ENCODE measurements at places on chromosomes 2 and 18.

GRCh38 chr18:43648002-43648401 is 370.7 kb upstream of the SYT4 start:
- no peak for DNase-seq

DNA sequence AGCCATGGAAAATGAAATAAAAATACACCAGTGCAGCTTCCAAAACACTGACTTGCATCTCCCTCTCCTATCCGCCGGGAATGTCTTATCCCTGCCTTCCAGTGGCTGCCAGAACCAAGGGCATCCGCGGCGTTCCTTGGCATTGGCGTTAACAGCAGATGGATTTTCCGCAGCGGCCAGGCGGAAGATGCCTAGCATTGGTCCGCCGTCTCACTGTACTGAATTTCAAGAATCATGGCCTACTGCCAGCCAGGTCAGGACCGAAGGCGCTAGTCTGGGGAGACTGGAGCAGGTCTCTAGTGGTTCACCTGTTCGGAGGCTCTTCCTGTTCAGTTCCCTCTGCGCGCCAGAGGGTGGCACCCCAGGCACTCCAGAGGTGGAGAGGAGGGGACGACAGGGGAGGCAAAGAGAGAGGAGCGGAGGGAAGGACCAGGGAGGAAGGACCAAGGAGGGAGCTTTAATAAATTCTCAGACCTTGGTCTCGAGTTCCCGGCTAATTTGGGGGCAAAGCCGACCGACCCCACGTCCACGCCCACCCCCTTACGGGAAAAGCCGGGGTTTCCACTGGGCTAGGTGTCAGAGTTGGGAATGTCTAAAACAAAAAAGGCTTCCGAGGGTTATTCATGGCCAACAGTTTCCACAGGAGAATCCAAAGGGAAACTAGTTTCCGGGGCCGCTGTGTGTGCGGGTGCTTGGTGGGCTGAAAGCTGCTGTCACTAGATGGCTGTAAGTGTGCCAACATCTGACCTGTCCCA is 3.7 kb upstream of the BCL2L11 start:
- peak; percentile 91 for DNase-seq

DNA sequence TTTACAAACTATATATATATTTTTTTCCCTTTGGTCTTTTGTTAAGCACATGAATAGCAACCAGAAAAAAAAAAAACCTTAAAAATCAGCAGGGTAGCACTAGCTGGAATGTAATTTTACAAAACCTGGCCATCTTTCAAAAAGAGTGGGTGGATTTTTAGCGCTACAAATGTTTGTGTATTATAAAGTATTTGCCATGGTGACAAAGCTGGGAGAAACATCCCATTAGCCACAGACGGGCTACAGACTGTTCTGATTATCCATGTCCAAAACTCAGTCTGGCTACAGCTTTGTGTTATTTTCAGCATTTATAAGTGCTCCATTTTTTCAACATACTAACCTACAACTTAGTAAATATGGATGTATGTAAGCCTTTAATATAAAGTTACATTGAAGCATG is 249.5 kb upstream of the TANK start:
- no peak for DNase-seq

DNA sequence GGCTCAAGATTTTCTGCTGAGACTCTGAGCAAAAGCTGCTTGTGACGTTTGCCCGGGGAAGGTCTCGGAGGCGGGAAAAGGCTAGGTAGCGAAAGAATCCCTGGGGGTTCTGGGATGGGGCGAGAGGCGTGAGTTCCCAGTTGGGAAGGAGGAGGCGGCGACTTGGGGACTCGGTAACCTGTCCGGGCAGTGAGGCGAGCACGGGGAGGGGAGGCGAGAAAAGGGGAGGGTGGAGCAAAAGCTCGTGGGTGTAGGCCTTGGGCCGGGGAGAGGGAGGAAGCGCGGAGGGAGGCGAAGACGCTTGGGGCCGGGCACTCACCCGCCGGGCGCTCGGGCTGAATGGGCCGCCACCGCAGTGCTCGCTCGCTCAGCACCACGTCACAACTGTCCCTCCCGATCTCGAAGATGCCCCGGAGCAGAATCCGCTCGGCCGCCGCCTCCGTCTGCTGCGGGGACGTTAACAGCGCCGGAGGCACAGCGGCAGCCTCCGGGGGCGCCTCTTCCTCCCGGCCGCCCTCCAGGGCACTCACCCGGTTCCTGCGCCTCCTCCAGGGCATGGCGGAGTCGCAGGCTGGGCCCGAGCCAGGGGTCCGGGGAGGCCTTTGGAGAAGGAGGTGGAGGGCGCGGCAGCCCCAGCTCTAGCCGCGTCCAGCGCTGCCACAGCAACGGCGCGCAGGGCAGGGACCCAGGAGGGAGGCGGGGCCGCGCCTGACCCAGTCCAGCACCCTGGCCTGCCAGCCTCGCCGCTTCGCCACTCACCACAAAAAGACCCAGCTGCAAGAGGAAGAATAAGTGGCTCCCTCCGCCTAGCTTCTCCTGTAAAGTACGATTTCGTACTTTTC is at the start of gene CERKL:
CERKL (minus strand) TSS at position 656 of the 842 bp plus-strand sequence; CDS start at position 557, 99 bp downstream.
- peak; percentile 71 for DNase-seq

- DNase-seq, result peak; percentile 91
Measured at GRCh38 chr2:230793572-230794359, 71.0 kb upstream of the ITM2C start.

GRCh38 chr2:109260886-109261700 is 132.1 kb downstream of the SH3RF3 start:
- DNase-seq, result no peak

DNA sequence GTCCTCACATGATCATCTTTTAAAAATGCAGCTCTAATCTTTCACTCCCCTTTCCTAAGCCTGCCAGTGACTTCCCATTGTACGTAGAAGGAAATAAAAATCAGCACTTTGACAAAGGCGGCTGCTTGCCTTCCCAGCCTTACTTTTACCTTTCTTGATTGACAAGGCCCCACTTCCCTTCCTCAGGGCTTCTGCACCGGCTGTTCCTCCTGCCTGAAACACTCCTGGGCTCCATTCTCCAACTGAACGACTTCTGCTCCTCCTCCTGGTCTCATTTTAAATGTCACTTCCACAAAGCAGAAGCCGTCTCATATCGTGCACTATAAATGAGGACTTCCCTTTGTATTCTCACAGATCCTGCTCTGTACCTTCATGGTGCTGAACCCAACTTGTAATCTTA is 56.1 kb downstream of the OSBPL6 start:
- DNase-seq, result no peak

DNA sequence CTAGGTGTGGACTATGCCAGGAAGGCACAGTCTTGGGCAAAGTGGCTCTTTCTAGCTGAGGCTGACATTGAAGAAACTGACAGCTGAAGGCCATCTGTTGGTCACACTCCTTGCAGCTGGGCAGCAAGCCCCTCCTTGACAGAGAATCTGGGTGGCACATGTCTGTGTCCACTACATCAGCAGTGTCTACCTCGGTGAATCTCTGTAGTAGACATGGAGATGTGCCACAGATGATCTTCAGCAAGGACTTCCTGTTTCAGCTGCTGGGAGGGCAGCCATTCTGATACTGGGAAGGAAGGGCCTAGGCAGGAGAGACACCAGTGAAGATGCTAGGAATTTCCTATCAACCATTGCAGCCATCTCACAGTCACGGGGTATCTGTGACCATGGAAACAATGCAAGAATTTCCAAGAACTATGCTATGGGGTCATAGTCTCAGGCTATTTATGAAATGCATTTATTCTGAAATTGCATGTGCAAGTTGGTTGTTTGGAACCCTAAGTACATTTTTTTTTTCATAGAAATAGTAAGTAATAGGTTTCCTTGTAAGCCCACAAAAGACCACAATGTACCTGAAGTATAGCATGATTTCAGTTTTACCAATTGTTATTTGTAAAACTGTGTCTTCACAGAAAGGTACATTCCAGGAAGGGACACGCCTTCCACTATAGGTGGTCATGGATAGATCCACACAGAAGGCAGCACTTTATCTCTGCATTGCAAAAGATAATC is 63.8 kb upstream of the DARS1 start:
- DNase-seq, result peak; percentile 77

DNA sequence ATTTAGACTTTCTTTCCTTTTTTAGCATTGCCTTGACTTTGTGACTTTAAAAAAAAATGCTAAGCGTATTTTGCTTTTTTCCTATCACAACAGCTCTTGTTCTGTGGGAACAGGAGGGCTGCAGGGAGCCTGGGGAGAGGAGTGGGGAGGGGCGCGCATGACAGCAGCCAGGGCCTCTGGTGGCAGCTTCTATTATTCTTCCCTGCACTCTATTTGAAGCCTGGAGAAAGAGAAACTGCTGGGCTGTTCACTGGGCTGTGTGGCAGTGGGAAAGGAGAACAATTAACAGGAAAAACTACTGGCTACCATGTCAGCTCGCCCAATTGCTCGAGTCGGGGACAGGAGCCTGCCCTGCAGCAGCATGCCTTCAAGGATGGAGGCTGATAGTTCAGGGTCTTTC is 119.0 kb upstream of the ZBTB14 start:
- no peak for DNase-seq

Measured in activated CD4-positive, alpha-beta T cell treated with anti-CD3 and anti-CD28 coated beads, Interleukin-2, amount 10 ng/mL, durations not matched to agents 24 days and 14 days (primary cell).